HCEC 1CT (cell line): ENCODE measurements at places on chromosomes 2 and 18.

GRCh38 chr2:21358976-21359375 is 235.2 kb downstream of the TDRD15 start:
- no peak for DNase-seq

DNA sequence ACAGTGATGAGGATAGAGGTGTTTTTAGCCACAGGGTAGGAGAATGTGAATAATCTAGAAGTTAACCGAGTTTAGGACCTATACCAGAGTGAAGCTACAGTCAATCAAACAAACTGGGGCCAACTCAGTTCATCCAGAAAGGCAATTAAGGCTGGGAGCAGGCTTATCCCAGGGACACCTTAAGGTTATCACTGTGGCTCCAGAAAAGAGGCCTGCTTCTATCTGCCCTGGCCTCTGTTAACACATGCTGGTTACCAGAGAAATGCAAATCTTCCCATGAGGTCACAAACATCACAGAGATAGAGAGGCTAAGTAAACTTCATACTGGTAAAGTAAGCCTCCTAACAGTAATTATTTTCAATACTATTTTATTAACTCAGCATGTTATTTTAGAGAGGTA is 93.2 kb upstream of the GRB14 start:
- no peak for DNase-seq

- no peak for DNase-seq
Observed at GRCh38 chr18:30903566-30903965, 139.0 kb downstream of the DSC3 start.

DNA sequence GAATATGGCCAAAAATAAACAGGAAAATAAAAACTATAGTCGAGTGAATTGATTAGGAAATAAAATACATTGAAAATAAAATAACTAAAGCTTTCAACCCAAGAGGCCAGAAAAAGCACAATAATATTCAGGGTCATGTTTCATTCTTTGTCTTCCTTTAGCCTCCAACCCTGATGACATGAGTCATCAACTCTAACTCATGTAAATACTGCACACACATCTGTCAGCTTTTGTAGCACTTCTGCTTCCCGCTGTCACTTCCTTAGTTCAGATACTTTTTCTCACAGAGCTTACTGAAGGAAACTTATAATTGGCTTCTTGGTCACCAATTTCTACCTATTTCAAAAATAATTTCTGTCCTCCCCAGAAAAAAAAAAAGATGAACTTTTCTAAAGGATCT is 112.8 kb downstream of the UPP2 start:
- peak; percentile 41 for DNase-seq

GRCh38 chr2:54409752-54410151 is 46.4 kb upstream of the SPTBN1 start:
- no peak for DNase-seq

- no peak for DNase-seq
Observed at GRCh38 chr2:11069566-11070185, 85.6 kb upstream of the SLC66A3 start.

DNA sequence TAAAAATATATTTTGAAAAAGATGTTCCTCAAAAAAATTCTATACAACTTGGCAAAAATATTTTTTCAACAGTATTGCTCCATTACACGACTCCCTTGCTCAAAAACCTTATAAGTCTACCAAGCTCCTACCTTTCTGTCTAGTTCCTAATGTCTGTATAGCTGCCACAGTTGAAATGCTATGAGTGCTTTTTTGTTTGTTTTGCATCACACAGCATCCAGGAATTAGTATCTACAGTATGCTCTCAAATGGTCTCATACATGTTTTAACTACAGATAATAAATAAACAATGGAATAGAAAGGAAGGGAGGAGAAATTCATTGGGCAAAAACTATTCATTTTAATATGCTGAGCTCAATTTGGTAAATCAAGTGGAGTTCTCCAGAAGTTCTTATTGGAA is 17.3 kb downstream of the ACADL start:
- DNase-seq, result no peak

DNA sequence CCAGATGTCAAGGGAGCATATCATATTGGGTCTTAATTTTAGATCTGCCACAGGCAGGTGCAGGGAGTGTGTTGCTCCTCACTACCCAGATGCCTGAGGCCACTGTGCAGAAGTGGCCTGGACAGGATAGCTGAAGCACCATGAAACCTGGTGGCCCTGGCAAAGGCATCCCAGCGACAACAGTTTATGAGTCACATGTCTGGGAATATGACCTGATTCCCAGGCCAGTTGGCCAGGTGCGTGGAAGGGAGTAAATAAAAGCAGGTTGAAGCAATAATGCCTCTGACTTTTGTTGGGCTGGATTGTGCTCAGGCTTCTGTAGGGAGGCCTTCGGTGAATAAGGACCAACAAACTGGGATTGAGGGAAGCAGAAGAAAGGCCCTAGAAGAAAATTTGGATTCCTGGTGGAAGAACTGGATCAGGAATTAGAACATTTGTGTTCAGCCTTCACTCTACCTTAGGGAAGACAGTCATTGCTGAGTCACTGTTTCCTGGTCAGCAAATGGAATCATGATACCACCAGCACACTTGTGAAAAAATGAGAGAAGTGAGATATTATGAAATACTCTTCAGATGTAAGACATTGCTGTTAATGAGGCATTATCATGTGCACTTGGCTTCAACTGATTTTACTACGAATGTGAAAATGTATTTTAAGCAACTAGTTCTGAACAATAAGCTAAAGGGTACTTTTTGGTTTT is 78.4 kb upstream of the ZNF516 start:
- DNase-seq, result peak; percentile 87

GRCh38 chr18:69895066-69896047 is 52.3 kb downstream of the CD226 start:
- no peak for DNase-seq

GRCh38 chr2:230564805-230565779 is 147.6 kb upstream of the CAB39 start:
- peak; percentile 78 for DNase-seq

- DNase-seq, result no peak
Observed at GRCh38 chr2:72082021-72082601, 65.6 kb downstream of the CYP26B1 start.

DNA sequence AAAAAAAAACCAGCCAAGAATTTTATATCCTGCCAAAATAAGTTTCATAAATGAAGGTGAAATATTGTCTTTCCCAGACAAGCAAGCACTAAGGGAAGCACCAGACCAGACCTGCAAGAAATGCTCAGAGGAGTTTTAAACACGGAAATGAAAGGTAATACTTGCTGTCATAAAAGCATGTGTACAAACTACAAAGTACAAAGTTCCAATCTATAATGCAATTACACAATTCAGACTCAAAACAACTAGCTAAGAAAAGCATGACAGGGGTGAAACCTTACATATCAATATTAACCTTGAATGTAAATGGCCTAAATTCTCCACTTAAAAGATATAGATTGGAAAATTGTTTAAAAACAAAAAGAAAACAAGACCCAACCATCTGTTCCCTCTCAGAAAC is 45.0 kb upstream of the ASXL3 start:
- DNase-seq, result no peak

- no peak for DNase-seq
Observed at GRCh38 chr2:233380132-233380895, 26.0 kb downstream of the DGKD start.

- DNase-seq, result no peak
Observed at GRCh38 chr2:41127351-41127750, 675.5 kb upstream of the SLC8A1 start.

- no peak for DNase-seq
Observed at GRCh38 chr2:98663511-98664090, 55.2 kb downstream of the UNC50 start.

DNA sequence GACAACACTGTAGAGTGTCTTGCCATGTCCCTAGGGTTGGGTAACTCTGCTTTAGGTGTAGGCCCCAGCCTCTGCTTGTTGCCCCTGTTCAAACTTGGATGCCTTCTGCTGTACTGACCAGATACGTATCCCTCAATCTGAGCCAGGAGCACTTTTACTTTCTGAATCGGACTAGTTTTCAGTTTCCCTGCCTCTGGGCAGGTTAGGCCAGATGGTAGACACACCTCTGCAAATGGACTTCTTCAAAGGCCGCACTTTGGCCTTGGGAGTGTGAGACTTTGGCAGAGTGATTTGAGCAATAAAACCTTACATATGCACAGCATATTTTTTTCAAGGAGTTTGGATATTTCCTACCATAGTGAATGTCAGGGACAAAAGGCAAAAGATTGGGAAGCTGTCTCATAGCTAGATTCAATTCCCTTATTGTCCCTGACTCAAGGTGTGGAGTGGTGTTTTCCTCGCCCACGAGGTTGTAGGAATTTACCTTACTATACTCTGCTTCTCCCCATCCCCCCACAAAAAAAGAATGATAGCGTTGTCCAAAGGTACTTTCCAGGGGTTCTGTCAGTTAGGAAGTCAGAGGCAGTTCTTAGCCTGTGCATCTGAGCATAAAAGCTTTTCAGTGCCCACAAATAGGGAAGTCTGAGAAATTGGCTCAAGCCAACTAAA is 15.3 kb upstream of the PARD3B start:
- DNase-seq, result no peak

DNA sequence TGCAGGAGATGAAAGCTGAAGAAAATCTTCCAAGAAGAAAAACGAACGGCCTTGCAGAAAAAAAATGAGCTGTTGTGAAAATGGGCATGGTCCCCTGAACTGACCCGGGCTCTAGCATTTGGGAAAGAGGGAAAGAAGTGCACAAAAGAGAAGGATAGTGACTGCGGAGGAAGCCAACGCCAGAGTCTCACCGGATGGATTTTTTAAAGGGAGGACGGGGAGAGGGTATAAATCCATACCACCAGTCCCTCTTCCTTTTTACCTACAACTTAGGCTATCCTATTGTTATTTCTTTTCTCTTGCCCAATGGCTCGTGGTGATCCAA is 601 bp downstream of the WDR35 start:
- no peak for DNase-seq

- no peak for DNase-seq
Observed at GRCh38 chr2:98539056-98539735, 69.1 kb downstream of the COA5 start.

DNA sequence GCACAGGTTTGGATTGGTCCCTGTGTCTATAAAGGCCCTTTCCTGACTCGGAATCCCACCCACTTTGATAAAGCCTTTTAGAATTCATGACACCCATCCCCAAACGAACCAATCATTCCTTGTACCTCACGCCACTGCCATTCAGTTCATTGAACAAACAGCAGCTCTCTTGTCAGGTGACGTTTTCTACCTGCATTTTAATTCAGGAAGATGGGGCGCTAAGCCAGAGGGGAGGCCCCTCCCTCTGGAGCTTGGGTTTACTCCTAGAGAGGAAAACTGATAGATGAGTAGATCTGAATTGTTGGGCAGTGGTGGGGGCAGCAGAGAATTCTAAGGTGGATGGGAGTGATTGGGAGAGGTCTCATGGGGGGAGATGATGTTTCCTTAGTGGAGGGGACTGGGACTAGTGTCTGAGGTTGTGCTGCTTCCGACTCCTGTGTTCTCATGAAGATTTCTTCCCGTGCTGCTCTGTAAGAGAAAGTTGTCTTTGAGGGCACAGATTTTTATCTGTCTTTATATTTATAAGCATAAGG is 9.6 kb downstream of the RRM2 start:
- no peak for DNase-seq

- DNase-seq, result no peak
Observed at GRCh38 chr2:112699984-112700667, 20.7 kb upstream of the NT5DC4 start.

- no peak for DNase-seq
Observed at GRCh38 chr2:100211521-100211920, 69.1 kb upstream of the AFF3 start.

DNA sequence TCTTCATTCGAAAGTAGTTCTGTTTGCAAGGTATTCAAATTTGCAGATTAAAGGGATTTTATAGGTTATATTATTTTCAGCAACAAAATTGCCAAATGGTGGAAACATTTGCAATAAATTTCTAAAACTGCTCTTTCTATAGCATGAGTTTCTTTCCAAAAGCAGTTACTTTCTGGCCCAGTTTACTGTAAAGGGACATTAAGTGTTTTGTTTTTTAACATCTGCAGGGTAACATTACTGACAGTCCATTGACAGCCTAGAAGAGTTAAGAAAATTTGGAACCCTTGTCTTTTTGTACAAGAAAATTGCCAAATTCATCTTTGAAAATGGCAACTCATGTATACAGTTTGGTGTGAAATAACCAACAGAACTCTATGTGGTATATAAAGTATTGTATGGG is 375.1 kb downstream of the SETBP1 start:
- DNase-seq, result no peak

GRCh38 chr18:58535340-58536201 is 93.3 kb downstream of the ALPK2 start:
- no peak for DNase-seq

DNA sequence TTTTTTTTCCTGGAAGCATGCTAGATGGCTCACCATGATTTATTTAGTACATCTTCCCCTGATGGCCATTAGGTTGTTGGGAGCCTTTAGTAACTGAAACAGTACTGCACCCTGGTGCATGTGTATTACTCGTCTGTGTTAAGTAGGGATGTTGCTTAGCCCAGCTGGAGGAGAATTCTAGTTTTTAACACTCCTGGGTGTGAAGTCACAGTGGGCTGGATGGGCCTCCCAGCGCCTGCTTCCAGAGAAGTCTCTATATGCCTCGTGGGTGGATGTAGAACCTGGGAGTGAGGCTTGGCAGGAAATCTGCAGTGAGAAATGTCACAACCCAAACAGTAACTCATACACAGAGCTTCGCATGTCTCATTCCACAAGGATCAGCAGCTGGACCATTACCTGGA is 28.9 kb upstream of the NT5DC4 start:
- DNase-seq, result peak; percentile 18
